Cardiac muscle cell (in vitro differentiated cells and primary cell): ENCODE measurements at places on chromosomes 6 and 20. TPM values are rescaled to one million over a fixed set of nuclear protein-coding genes. Genes with fewer than 3 reads are reported as not detected.

IL17F gene
- total RNA-seq, result not detected in 2 replicates

SLC17A1 gene
- total RNA-seq, result not detected in 2 replicates

- DNase-seq, result no peak
Measured at GRCh38 chr6:21441386-21441785, 152.2 kb upstream of the SOX4 start.

DNA sequence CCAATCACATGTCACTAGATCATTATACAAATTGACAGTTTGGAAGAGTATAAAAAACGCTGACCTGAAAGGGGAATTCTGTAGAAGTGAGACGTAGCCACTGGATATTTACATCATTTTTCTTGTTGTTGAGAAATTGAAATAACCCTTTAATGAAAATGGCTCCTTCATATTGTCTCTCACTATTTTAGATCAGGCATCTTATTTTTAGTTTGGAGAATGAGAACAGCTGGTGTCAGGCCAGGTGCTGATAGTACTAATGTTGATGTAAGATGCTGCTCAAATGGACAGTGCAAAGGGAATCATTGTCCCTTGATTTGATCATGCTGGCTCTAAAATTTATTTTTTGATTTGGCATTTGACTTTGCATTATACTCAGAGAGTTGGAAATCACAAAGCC, 17.4 kb downstream of the NKAIN2 start:
- DNase-seq, result no peak

- no peak for DNase-seq
Measured at GRCh38 chr20:18533491-18533890, 25.8 kb downstream of the SEC23B start.

DNA sequence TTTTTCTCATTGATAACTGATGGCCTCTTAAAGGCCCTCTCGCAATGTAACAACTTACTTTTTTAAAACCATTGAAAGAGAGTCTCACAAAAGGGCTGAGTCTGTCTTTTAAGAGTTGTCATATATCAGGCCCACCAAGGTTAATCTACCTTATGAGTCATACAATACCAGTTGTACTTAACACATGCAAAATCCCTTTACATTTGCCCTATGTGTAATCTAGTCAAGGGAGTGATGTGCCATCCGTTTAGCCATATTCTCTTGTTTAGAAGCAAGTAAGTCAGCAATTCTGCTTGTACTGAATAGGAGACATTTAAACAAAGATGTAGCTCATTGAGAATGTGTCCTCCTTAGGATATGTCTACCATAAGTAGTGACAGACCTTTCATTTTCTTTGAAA, 143.7 kb downstream of the TENT5A start:
- no peak for DNase-seq

DNA sequence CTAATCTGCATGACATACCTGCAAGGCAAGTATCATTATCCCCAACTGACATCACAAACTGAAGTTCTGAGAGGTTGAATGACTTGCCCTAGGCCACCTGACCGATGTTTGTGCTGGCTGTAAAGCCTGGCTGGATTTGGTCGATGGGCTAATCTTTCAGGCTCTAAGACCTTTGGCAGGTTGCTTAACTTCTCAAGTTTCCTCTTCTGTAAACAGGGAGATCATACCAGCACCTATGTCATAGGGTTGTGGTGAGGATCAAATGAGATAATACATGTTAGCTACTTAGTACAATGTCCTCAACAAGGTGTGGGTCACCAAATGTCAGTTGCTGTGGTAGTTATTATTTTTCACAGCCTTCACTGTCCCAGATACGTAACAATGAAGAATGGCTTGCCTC, 14.2 kb downstream of the ANKRD66 start:
- DNase-seq, result no peak

DPPA5 gene
- total RNA-seq, result not detected in 2 replicates

ZSCAN16 gene
- 7.4 and 10.3 TPM in 2 replicates for total RNA-seq

DNA sequence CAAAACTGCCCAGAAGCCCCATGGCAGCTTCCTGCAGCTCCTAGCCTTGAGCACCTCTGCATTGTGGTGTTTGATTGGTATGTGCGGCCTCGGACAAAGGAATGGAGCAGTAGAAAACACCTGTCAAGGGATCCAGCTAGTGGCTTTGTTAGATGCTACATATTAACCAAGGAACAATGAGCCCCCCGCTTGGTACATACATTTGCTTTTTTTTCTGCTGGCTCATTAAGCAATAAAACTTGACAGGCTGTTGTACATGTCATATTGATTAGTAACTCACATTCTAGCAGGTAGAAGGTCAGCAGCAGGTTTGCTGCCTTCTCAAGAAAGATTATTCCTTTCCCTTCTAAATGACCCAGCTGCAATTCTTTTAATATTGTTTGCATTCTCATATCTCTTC, 937 bp downstream of the SPACA1 start:
- no peak for DNase-seq

- no peak for DNase-seq
Measured at GRCh38 chr20:47735412-47736400, 49.6 kb downstream of the SULF2 start.
